ENCODE measurements at places on chromosomes 6 and 20.

DNA sequence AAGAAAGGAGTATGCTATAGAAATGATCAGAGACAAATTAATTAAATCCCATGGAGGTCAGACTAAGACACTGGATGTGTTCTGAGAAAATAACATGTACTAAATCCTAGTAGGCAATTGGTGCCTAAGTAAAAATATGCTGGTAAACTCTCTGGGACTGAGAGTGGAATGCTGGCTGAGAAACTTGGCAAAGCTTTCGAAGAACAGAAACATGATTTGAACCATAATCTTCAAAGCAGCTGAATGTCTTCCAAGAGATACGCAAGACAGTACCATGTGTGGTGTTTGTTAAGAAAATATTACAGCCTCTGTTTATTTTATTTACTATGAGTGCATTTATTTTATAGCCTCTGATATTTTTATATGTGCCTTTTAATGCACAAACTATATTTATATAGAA, 55.2 kb downstream of the EFHC1 start:
- no peak overlapping the region for H3K27ac ChIP-seq
- H3K4me3 ChIP-seq = no peak overlapping the region
- DNase-seq = no peak
- no peaks in the 10 kb centered on the region for H3K4me1 ChIP-seq

- H3K4me1 ChIP-seq = peaks cover 15% of the 10 kb centered on the region
- H3K4me3 ChIP-seq = no peak overlapping the region
- H3K36me3 ChIP-seq = no peaks in the 10 kb centered on the region
- H3K27ac ChIP-seq = no peak overlapping the region
- H3K27me3 ChIP-seq = no peaks in the 10 kb centered on the region
- no peak for DNase-seq
Measured at GRCh38 chr6:52417675-52418111, 2.4 kb upstream of the EFHC1 start.

DNA sequence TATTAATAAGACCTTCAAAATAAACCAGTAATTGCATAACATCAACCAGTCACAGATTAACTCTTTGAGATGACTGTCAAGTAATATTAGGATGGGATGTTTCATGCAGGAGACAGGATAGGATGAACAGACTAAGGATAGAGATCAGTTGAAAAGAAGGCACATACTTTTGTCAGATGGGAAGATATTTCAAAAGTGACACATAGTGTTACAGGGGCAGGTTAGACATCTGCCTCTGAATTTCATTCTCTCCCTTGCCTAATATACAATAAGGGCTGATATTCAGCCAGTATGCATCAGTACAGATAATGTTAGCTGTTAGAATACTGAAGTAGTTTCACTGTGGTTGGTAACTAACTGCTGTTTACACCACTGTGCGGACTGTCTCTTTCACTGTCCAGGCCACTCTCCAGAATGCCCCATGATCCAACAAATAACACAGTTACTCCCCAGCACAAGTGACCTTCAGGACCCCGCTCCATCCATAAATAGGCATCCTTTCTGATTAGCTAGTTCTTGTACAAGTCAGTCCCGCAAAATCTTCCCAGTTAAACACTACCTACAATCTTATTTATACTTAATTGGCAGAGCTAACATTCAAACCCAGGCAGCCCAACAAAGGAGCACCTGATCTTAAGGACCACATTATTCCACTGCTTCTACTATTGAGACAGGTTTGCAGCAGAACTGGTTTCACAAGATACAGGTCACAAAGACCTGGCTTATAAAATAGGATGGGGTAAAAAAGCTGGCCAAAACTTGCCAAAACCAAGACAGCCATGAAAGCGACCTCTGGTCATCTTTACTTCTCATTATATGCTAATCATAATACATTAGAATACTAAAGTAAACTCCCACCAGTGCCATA, 21.9 kb upstream of the PLN start:
- H3K27ac ChIP-seq = no peak overlapping the region
- no peak overlapping the region for H3K4me3 ChIP-seq
- no peaks in the 10 kb centered on the region for H3K4me1 ChIP-seq
- peaks cover 8% of the 10 kb centered on the region for H3K36me3 ChIP-seq
- H3K27me3 ChIP-seq = no peaks in the 10 kb centered on the region

GRCh38 chr6:129501740-129502660, 208.0 kb downstream of the ARHGAP18 start:
- no peaks in the 10 kb centered on the region for H3K36me3 ChIP-seq
- no peaks in the 10 kb centered on the region for H3K27me3 ChIP-seq
- H3K27ac ChIP-seq = no peak overlapping the region
- no peak for DNase-seq
- H3K4me3 ChIP-seq = no peak overlapping the region

DNA sequence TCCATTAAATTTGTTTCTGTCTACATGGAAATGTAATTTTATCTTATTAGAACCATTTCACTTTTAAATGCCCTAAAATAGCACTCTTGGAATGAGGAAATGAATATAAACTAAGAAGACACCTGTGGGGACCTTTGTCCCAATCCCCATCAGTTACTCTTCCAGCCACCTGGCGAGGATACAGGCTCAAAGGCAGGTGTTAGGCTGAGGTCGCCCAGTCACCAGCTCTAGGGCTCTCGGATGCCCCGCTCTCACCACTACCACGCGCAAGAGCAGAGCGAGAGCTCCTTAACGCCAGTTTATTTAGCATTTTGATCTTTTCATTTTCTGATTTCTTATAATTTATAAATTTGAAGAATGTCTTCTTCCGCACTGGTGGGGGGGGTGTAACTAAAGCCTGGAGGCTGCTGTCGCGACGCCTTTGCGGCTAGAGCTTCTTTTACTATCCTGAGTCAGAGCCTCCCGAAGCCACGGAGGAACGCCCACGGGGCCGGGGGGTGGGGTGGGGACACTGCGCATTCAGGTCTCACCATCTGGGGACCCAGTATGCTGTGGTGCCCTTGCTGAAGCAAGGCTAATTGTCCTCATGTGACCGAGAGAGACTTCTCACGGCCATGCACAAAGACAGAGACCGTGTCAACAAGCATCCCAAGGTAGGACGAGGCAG, 38.7 kb upstream of the AFDN start:
- no peak for DNase-seq
- no peak overlapping the region for H3K4me3 ChIP-seq

DNA sequence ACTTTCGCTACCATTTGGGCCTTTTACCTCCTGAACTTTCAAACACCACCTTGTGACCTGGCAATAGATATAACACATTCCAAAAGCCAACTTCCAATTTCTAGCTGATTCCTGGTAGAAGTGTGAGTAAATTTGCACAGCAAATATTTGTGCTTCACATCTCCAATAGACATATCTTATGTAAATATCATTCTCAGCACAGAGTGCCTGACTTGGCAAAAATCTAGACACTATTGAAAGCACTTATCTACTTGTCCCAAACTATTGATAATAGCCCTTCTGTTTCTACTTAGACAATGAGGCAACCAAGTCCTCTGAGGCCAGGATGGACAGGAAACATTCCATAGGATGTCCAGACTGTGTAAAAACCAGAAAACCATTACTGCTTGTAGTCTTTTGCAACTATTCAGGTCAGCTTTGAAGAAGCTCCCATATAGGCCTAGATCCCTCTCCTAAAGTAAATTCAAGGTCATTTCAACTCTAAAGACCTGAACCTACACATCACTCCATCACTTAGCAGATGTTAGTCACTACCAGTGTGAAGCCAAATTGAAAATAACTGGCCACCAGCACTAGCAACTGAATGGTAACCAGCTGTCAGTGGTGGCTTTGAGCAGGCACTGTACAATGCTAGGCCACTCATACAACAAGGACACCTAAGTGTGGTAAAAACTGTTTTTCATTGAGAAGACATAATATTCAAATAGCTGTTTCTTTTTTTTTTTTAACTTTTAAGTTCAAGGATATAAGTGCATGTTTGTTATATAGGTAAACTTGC, 95.3 kb upstream of the RSPO3 start:
- no peaks in the 10 kb centered on the region for H3K36me3 ChIP-seq
- no peaks in the 10 kb centered on the region for H3K27me3 ChIP-seq
- DNase-seq = no peak
- H3K4me1 ChIP-seq = no peaks in the 10 kb centered on the region

- H3K4me3 ChIP-seq = no peak overlapping the region
- H3K36me3 ChIP-seq = no peaks in the 10 kb centered on the region
- H3K27ac ChIP-seq = no peak overlapping the region
- no peak for DNase-seq
- H3K4me1 ChIP-seq = no peaks in the 10 kb centered on the region
Measured at GRCh38 chr20:14383335-14383734, 45.9 kb upstream of the FLRT3 start.

GRCh38 chr6:43292763-43293318, 5.2 kb upstream of the SLC22A7 start:
- no peak overlapping the region for H3K4me3 ChIP-seq
- H3K4me1 ChIP-seq = no peaks in the 10 kb centered on the region
- H3K36me3 ChIP-seq = no peaks in the 10 kb centered on the region
- no peak for DNase-seq
- no peak overlapping the region for H3K27ac ChIP-seq

All from natural killer cell (primary cell).